Central memory CD8-positive, alpha-beta T cell (primary cell): ENCODE measurements at places on chromosomes 2 and 18.

- H3K27me3 ChIP-seq, result peaks cover 9% of the 10 kb centered on the region
- H3K27ac ChIP-seq, result no peak overlapping the region
- no peak for DNase-seq
- no peaks in the 10 kb centered on the region for H3K4me1 ChIP-seq
- H3K4me3 ChIP-seq, result no peak overlapping the region
- H3K36me3 ChIP-seq, result no peaks in the 10 kb centered on the region
These were observed 51.7 kb upstream of the ATP5MC3 start for GRCh38 chr2:175233135-175233719.

- H3K4me1 ChIP-seq, result no peaks in the 10 kb centered on the region
- H3K27me3 ChIP-seq, result no peaks in the 10 kb centered on the region
- DNase-seq, result no peak
- H3K27ac ChIP-seq, result no peak overlapping the region
- no peak overlapping the region for H3K4me3 ChIP-seq
These were observed 1310.5 kb upstream of the NRXN1 start for GRCh38 chr2:52342458-52342857.

DNA sequence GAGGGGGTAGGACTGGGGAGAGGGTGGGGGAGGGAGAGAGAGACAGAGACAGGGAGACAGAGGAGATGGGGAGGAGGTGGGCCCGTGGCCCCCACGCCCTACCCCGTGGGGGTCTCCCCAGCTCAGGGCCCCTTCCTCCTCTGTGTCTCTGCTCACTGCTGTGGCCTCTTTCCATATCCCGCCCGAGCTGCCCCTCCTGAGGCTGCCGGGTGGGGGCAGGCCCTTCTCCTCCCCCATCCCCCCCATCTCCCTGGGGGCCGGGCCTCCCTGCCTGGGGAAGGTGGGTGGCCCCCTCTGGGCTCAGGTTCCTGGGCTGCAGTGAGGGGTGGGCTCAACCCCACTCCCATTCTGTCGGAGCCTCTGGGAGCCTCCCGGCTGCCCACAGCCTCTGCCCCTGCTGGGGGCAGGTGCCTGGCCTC is 332 bp upstream of the PDCD1 start:
- DNase-seq, result no peak
- peak overlapping the region; percentile 97 for H3K27ac ChIP-seq
- H3K4me3 ChIP-seq, result peak overlapping the region; percentile 87
- H3K36me3 ChIP-seq, result peaks cover 17% of the 10 kb centered on the region

- no peaks in the 10 kb centered on the region for H3K36me3 ChIP-seq
- no peaks in the 10 kb centered on the region for H3K4me1 ChIP-seq
- DNase-seq, result no peak
- H3K27me3 ChIP-seq, result peaks cover 10% of the 10 kb centered on the region
These were observed 119.2 kb downstream of the PAX3 start for GRCh38 chr2:222179592-222179991.

DNA sequence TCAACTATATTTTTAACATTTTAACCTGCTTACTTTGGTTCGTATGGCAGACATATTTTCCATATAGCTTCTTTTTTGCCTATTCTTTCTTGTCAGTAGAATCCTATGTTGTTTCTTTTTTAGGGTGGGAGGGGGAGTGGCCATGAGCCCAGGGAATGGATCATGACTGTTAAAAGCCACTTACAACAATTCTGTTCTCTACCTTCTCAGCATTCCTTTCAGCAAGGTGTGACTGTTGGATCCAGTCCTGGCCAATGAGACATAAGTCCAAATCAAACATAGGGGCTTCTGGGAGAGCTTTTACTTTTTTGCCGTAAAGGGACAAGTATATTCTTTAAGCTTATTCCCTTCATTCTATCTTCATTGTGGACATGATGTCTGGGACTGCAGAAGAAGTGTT is 25.0 kb upstream of the DNAH6 start:
- H3K4me3 ChIP-seq, result no peak overlapping the region
- H3K27me3 ChIP-seq, result no peaks in the 10 kb centered on the region
- H3K36me3 ChIP-seq, result peaks cover 3% of the 10 kb centered on the region
- H3K4me1 ChIP-seq, result peaks cover 7% of the 10 kb centered on the region
- no peak overlapping the region for H3K27ac ChIP-seq

GRCh38 chr2:170361090-170361936 is 183.4 kb downstream of the MYO3B start:
- H3K27me3 ChIP-seq, result peaks cover 15% of the 10 kb centered on the region
- H3K4me3 ChIP-seq, result no peak overlapping the region
- peak; percentile 19 for DNase-seq
- H3K36me3 ChIP-seq, result peaks cover 1% of the 10 kb centered on the region

DNA sequence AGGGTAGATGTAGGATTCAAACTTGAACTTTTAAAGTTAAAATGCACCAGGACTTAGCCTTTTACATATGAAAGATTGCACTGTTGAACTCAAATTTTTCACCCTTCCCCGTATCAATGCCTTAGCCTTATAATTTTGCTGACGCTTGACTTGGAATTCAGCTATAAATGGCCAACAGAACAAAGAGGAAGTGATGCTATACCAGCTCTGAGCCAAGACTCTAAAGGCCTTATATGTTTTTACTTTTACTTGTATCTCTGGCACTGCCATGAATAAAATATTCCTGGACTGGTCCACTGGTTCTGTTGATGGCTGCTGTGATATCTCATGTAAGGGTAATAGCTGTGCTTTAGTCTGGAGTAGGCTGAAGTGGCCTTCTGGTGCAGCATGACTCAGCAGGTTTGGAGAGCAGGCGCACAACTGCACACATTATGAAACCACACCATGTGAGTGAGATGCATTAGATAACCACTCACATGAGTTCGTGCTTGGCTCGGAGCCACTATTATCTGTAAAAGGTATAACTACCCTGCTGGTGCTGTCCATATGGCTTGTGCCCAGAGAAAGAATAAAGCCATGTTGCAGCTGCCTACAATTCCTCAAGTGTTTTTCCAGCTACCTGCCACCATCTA is 8.4 kb upstream of the IER3IP1 start:
- no peak overlapping the region for H3K4me3 ChIP-seq
- no peaks in the 10 kb centered on the region for H3K36me3 ChIP-seq
- DNase-seq, result no peak
- no peaks in the 10 kb centered on the region for H3K4me1 ChIP-seq
- peaks cover 59% of the 10 kb centered on the region for H3K27me3 ChIP-seq

DNA sequence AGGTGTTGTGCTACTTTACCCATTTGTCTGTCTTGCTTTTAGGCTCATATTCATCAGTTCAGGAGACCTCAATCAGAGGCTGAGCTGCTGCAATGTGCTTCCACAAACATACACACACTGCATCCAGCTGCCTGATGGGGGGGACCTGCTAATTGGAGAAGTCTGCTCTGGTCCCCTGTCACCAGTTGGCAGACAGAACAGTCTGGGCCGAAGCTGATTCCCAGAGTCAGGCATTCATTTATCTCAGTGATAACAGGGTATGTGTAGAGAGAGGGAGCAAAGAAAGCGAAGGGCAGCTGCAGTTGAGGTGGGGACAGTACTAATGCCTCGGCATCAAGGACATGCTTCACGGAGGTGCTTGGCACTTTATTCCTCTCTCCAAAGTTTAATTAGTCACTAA is 584.3 kb upstream of the PIK3C3 start:
- H3K27ac ChIP-seq, result no peak overlapping the region
- H3K4me1 ChIP-seq, result no peaks in the 10 kb centered on the region
- H3K4me3 ChIP-seq, result no peak overlapping the region
- H3K36me3 ChIP-seq, result no peaks in the 10 kb centered on the region
- no peaks in the 10 kb centered on the region for H3K27me3 ChIP-seq
